GM23248 (cell line): ENCODE measurements at places on chromosomes 7 and 10. TPM values are rescaled to one million over a fixed set of nuclear protein-coding genes. Genes with fewer than 3 reads are reported as not detected.

The TFPI2 gene
- 435 and 654 TPM in 2 replicates for total RNA-seq

The ABI1 gene
- total RNA-seq, result 60.3 and 68.2 TPM in 2 replicates

The TMEM270 gene
- not detected in 2 replicates for total RNA-seq

The ZNF425 gene
- 3.8 and 5.4 TPM in 2 replicates for total RNA-seq

The FAM3C gene
- 38.6 and 43.5 TPM in 2 replicates for total RNA-seq

The ADO gene
- total RNA-seq, result 37.7 and 38.8 TPM in 2 replicates

DNA sequence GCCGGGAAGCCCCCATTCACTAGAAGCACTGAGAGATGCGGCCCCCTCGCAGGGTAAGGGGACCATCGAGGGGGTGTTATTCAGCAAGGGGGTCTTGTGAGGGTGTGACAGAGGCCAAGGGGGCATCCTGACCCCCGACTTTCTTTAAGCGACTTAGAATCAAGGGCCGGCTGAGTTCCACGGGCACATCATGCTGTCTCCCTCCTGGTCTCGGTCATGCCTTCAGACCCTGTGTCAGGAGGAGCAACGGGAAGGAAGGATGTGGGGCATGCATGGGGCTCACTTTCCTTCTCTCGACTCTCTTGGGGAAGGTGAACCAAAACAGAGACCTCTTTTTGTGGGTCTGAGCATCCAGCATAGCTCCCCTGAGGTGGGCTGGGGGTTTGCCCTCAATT is 2.5 kb downstream of the ACSL5 start:
- H3K4me3 ChIP-seq, result peak overlapping the region; percentile 49
- peaks cover 32% of the 10 kb centered on the region for H3K4me1 ChIP-seq
- H3K27me3 ChIP-seq, result no peaks in the 10 kb centered on the region
- peak overlapping the region; percentile 7; the same call in 1 of the 2 replicates for H3K27ac ChIP-seq

DNA sequence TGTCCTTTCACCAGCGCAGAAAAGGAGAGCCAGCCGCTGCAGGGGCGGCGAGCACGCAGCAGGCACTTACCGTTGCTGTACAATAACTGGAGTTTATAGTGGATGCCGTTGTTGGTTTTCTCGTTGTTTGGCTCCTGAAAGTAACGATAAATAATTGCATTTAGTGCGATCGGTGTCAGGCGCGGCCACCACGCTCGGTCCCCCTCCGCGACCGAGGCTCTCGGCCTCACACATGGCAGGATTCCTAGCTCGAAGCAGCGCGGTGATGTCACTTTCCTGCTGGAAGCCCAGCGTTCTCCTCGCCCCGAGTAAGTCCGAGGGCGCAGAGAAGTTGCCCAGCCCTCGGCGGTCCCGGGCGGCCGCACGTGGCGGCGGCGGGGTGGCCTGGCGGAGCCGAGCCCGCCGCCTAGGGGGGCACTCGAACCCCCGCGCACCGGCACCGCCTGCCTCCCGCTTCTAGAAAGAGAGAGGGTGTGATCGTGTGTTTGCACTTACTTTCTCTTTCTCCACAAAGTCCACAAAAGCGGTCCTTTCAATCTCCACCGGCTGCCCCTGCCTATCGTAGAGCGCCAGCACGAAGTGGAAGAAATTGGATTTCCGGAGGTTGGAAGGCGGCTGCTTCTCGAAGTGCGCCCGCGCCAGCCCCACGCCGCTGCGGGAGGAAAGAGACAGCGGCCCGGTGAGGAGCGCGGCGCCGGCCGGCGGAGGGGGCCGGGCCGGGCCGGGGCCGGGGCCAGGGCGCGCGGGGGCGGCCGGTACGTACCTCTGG is 1.0 kb downstream of the EBF3 start:
- no peaks in the 10 kb centered on the region for H3K4me1 ChIP-seq
- H3K4me3 ChIP-seq, result peak overlapping the region; percentile 68
- peaks cover 76% of the 10 kb centered on the region for H3K27me3 ChIP-seq
- H3K36me3 ChIP-seq, result no peaks in the 10 kb centered on the region
- H3K27ac ChIP-seq, result no peak overlapping the region

DNA sequence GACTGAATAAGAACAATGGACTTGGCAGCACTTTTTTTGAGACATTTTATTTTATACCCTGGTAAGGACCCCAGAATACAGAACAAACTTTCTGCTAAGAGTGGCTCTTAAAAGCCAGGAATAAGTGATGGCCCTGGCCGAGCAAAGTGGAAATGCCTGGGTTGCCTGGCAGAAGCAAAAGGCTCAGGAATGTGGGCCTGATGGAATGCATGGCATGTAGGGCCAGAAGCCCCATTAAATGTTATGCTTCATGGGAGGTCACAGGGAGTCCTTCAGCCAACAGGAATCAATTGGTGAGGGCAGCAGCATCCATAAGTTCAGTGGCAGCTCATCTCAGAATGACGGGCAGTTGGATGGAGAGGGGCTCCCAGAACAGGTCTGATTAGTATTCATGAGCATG is 301.5 kb upstream of the CACNA2D1 start:
- H3K4me1 ChIP-seq, result peaks cover 6% of the 10 kb centered on the region; the same call in 1 of the 2 replicates
- no peaks in the 10 kb centered on the region for H3K36me3 ChIP-seq
- peak; percentile 13 for DNase-seq
- H3K4me3 ChIP-seq, result no peak overlapping the region
- no peaks in the 10 kb centered on the region for H3K27me3 ChIP-seq

DNA sequence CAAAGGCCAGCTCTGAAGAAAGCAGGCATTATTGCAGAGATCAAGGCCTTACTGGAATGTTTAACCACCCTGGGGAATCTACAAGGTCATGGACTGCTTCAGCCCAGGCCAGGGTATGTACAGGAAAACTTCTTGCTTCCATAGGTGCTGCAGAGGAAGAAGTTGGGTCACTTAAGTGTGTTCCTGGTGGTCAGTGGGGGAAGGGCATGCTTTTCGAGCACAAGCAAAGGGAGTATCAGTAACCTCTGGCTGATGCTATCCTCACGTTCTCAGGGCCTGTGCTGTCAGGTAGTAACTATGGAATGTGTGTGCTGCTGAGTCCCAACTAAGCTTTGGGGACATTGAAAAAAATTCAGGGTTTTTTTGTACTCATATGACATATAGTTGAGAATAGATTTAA is 234.0 kb upstream of the SP4 start:
- no peak for DNase-seq
- H3K4me3 ChIP-seq, result no peak overlapping the region
- no peak overlapping the region for H3K27ac ChIP-seq
- no peaks in the 10 kb centered on the region for H3K36me3 ChIP-seq

DNA sequence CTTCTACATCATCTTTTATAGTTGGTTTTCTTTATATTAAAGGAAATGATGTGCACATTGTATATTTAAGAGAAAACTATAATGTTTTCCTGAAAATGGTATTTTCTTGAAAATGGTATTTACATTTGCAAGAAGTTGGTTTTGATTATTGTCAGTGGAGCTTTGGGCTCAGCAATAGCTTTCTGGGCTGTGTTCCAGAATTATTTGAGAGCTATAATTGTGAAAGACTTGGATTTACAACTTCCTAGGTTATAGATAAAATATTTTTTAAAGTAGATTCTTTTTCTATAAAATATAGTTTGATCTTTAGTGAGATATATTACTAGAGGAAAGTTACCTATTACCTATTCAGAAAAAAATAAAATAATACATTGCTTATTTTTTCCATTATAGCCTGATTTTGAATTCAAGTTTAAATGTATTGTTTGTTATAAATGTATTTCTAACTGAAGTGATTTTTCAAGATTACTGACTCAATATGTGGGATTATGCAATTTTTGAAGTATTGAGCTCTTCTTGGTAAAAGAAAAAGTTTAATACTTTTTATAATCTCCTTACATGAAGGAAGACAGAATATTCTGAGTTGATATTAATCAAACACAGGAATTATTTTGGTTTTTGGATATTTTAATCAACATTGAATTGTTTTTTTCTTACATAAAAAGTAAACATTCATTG is 20.2 kb downstream of the GNAI1 start:
- H3K27ac ChIP-seq, result no peak overlapping the region
- DNase-seq, result peak; percentile 72
- H3K27me3 ChIP-seq, result no peaks in the 10 kb centered on the region
- no peak overlapping the region for H3K4me3 ChIP-seq

DNA sequence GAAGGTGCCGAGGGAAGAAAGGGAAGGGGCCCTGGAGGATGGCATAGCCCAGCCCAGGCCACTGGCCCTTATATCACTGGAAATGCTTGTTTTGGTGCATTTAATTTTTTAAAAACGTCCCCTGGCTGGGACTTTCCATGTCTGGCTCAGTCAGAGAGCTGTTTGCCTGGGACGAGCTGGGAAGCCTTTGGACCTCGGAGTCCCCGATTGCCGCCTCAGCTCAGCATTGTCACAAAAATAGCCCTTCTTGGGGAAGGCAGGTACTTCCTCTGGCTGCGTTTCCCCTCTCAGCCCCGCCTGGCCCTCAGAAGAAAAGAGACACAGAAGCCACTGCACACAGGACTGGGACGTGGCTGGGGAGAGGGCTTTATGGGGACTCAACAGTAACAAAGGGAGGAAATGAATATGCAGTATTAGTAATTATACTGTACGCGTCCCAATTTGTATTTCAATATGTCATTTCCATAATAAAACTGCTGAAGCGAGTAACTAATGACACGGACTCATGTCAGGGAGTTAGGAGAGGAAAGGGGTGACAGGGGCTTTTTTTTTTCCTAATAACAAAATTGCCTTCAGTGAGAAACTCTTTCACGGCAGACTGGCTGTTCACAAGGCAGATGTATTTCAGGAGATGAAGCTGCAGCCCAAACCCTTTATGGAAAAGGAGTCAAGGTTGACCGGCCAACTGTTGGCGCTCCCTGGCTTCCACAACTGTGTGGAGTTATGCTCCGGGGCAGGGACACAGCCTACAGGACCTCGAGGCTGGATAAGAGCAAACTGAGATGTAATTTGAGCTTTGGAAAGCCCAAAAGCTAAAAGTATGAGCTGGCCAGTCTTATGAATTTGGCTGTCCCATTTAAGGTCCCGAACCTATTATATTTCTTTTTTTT is 31.0 kb upstream of the MXI1 start:
- no peaks in the 10 kb centered on the region for H3K4me1 ChIP-seq
- H3K27ac ChIP-seq, result no peak overlapping the region
- H3K27me3 ChIP-seq, result 0 out of 2 replicates have a peak, but pooled peaks cover 4% of the 10 kb centered on the region
- no peaks in the 10 kb centered on the region for H3K36me3 ChIP-seq
- no peak for DNase-seq

- no peak overlapping the region for H3K4me3 ChIP-seq
- DNase-seq, result no peak
- H3K27me3 ChIP-seq, result no peaks in the 10 kb centered on the region
- H3K4me1 ChIP-seq, result 0 out of 2 replicates have a peak, but pooled peaks cover 4% of the 10 kb centered on the region
- H3K36me3 ChIP-seq, result no peaks in the 10 kb centered on the region
- no peak overlapping the region for H3K27ac ChIP-seq
Observed at GRCh38 chr7:16463520-16463919, 2.0 kb downstream of the SOSTDC1 start.

DNA sequence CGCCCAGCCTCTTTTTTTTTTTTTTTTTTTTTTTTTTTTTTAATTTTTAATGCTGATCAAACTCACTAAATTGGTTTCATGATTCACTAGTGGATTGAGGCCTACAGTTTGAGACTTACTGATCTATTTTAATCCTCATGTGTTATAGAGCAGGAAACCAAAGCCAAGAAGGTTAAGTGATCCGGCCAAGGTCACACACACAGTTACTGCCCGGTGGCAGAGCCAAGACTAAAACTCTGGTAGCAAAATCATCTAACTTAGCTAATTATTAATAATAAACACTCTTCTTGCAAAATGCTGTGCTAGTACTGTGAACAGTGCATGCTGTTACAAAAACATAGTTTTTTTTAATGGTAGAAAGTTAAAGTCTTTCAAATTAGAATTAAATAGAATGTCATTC is 188.3 kb upstream of the NFE2L3 start:
- no peak overlapping the region for H3K27ac ChIP-seq
- no peaks in the 10 kb centered on the region for H3K4me1 ChIP-seq
- peaks cover 4% of the 10 kb centered on the region; the same call in 1 of the 2 replicates for H3K27me3 ChIP-seq
- H3K36me3 ChIP-seq, result no peaks in the 10 kb centered on the region
- no peak overlapping the region for H3K4me3 ChIP-seq

GRCh38 chr7:122984021-122984420 is 11.5 kb downstream of the TAS2R16 start:
- no peaks in the 10 kb centered on the region for H3K4me1 ChIP-seq
- no peak for DNase-seq
- H3K36me3 ChIP-seq, result no peaks in the 10 kb centered on the region
- H3K4me3 ChIP-seq, result no peak overlapping the region

DNA sequence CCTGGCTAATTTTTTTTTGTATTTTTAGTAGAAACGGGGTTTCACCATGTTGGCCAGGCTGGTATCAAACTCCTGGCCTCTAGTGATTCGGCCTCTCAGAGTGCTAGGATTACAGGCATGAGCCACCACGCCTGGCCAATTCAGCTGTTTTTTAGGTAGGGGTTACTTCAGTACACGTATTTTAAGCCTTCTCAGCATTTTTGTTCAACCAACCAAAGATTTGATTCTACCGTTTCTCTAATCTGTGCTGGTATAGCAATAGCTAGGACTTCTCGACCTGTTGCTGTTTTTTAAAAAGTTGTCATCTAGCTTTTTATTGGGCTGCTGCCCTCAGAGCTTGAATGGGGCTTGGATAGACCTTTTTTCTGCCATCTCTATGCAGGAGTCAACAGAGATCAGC is 34.9 kb downstream of the PROSER2 start:
- no peak overlapping the region for H3K27ac ChIP-seq
- no peak for DNase-seq
- H3K27me3 ChIP-seq, result no peaks in the 10 kb centered on the region
- no peak overlapping the region for H3K4me3 ChIP-seq
- no peaks in the 10 kb centered on the region for H3K36me3 ChIP-seq

GRCh38 chr10:114525368-114525949 is 121.2 kb upstream of the AFAP1L2 start:
- DNase-seq, result no peak
- no peak overlapping the region for H3K27ac ChIP-seq
- H3K4me3 ChIP-seq, result no peak overlapping the region
- H3K36me3 ChIP-seq, result no peaks in the 10 kb centered on the region
- H3K27me3 ChIP-seq, result peaks cover 18% of the 10 kb centered on the region
- no peaks in the 10 kb centered on the region for H3K4me1 ChIP-seq

DNA sequence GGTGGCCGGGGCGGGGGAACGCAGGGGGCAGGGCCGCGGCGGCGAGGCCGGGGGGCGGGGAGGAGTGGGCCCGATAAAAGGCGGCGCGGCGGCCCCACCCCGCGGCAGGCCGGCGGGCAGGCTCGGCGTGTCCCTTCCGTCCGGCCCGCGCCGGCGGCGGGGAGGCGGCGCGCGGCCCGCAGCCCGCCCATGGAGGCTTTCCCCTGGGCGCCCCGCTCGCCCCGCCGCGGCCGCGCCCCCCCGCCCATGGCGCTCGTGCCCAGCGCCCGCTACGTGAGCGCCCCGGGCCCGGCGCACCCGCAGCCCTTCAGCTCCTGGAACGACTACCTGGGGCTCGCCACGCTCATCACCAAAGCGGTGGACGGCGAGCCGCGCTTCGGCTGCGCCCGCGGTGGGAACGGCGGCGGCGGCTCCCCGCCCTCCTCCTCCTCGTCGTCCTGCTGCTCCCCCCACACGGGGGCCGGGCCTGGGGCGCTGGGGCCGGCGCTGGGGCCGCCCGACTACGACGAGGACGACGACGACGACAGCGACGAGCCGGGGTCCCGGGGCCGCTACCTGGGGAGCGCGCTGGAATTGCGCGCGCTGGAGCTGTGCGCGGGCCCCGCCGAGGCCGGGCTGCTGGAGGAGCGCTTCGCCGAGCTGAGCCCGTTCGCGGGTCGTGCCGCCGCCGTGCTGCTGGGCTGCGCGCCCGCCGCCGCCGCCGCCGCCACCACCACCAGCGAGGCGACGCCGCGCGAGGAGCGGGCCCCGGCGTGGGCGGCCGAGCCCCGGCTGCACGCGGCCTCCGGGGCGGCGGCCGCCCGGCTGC is at the start of gene NANOS1:
Gene NANOS1 (plus strand): TSS at position 102 of the 808 bp plus-strand sequence. CDS start 88 bp downstream, at position 190.
- peaks cover 7% of the 10 kb centered on the region for H3K4me1 ChIP-seq
- no peaks in the 10 kb centered on the region for H3K27me3 ChIP-seq
- no peak within 1 kb of the TSS for H3K27ac ChIP-seq
- DNase-seq, result peak; percentile 58

- no peaks in the 10 kb centered on the region for H3K36me3 ChIP-seq
- no peak overlapping the region for H3K4me3 ChIP-seq
- H3K27me3 ChIP-seq, result no peaks in the 10 kb centered on the region
- no peak overlapping the region for H3K27ac ChIP-seq
- H3K4me1 ChIP-seq, result no peaks in the 10 kb centered on the region
- DNase-seq, result no peak
Observed at GRCh38 chr10:80988755-80989154, 451.1 kb downstream of the SH2D4B start.
